OCI-M1 (cell line): ENCODE measurements at places on chromosomes 13 and 19.

- DNase-seq = no peak
Measured at GRCh38 chr13:40940841-40941240, 78.3 kb downstream of the ELF1 start.

- DNase-seq = peak; percentile 11
Measured at GRCh38 chr19:1747285-1748114, 5.8 kb upstream of the ONECUT3 start.

DNA sequence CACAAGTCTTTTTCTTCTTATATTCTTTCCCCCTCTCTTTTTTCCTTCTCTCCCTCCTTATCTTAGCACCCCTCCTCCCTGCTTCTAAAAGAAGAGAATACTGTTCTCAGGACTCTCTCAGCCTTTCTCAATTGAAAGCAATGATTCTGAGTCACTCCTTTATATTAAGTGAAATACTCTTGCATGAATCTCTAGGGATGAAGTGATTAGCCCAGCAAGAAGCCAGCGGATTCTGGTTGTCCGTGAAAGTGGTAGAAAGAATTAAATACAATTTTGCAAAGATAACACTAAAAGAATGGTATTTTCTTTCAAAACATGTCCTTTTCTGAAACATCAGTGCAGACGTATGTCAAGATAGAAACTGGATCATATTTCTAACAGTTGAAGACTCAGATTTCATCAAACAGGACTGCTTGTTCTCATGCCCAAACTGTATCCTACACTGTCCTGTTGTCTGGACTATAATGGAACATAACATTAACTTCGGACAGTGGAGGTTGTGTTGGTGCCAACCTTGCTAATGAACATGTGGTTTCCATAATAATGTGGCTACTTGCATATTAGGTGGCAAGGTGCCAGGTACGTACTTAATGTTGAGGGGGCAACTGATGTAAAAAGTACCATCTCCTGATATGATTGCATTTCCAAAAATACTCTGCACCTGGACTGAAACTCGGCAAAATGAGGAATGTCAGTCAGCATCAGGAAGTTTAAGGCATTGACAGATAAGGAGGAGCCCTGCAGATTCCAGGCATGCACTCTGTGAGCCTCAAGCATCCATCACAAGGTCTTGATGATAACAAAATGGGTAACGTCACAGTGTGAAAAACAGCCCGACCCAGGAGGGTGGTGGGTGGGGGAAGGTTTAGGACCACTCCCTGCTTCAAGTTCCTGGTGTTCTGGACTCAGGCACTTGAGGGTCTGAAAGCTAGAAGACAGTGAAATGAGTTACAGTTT lies 357.2 kb downstream of the DLEU7 start:
- DNase-seq = no peak

DNA sequence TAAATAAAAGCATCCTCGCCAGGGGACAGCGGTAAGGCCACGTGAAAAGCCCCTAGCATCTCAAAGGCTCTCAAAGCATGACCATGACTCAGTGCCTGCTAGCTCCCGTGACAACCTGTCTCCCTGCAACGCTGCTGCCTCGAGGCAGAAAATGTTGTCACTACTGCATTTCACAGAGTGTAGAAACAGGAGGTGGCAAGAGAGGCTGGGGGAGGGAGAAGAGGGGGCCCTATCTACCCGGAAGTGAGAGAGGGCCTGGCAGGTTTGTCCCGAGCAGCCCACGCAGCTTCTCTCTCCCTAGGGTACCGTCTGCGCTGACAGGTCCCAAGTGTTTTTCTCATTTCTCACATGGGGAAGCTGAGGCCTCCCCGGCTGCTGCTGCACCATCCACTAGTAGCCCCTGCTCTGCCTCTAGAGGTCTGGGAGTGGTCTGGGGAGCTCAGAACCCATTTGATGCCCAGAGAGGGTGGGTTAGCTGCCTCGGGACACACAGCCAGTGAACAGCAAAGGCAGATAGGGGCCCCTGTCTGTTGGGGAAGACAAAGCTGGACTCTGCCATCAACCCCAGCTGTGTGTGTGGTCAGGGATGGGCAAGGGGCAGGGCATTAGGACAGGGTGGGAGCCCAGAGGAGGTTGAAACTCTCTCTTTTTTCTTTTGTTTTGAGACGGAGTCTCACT lies 3.7 kb downstream of the TINCR start:
- DNase-seq = no peak

DNA sequence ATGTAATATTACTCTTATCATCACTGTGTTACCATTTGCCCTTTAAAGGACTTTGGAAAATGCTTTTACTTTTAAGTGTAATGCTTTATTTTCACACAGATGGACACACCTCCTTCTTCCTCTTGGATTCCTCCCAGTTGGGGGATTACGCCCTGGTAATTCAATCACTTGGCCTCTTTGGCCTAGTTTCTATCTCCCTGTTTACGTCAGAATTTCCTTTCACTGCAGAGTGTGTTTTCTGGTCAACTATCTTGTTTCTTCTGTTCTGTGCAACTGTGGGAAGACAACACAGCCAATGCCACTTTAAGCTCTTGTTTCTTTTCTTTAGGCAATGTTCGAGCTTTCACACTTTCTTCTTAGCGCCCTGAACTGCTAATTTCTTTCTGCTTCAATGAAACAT lies 257.3 kb upstream of the MAB21L1 start:
- no peak for DNase-seq

- no peak for DNase-seq
Measured at GRCh38 chr13:44093607-44094564, 214.2 kb downstream of the LACC1 start.

GRCh38 chr13:74707291-74707690 lies 573.1 kb upstream of the KLF12 start:
- DNase-seq = no peak

GRCh38 chr19:39449116-39449797 lies 3.9 kb downstream of the SUPT5H start:
- DNase-seq = no peak

- no peak for DNase-seq
Measured at GRCh38 chr19:35703343-35703742, 1.0 kb upstream of the ZBTB32 start.

DNA sequence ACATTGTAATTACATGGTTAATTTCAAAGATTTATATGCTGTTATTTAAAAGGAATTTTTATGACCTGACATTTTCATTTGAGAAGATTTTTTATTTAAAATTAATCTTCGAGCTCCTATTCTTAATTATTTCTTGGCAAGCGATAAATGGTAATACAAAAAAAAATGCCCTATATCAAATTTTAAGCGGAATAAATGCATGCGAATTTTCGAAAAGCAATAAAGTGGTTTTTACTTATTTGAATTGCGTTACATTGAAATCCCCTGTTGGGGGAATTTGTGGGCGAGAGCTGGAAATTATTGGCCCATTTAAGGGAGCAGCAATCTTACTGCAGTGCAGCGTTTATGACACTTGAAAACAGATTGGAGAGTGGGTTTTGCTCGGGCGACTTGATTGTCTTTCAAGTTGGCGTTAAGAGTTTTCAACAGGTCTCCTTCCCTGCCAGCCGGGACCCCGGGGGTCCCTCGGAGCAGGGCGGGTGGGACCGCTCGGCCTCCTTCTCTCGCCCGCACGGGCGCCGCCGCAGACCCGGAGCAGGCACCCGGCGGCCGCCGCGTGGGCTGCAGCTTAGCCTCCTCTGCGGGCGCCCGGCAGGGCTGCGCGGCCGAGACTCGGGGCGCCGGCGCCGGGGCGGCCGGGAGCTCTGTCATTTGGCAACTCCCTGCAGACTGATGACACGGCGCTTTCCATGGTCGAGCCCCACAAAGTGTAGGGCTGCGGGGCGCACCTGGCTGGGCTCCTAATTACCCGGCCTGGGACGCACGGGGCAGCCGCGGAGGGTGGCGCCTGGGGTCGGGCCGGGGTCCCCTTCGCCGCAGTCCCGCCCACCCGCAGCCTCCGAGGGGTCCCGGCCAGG lies 255.1 kb upstream of the SOX21 start:
- DNase-seq = peak; percentile 40

DNA sequence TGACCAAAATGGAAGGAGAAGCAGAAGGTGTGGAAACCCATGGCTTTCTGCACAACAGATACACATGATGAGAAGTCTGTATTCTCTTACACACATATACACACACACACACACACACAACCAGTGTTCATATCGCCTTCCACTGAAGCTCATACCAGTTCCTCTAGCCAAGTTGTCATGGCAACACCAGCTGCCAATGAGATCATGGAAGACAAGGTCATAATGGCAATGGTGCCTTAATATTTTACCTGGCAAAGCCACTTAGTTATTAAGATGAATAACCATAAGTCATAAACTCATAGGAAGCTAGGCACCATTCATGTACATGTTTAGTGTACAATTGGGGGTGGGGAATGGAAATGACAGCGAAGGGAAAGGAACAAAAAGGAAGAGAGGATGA lies 2.6 kb upstream of the DHRS12 start:
- peak; percentile 75 for DNase-seq

GRCh38 chr13:35549481-35549880 lies 73.0 kb upstream of the MAB21L1 start:
- peak; percentile 45 for DNase-seq

GRCh38 chr19:10132905-10133304 lies 13.2 kb upstream of the EIF3G start:
- DNase-seq = no peak

GRCh38 chr13:68125087-68125480 lies 894.9 kb upstream of the PCDH9 start:
- DNase-seq = peak; percentile 33

GRCh38 chr19:28485292-28485691 lies 727.7 kb downstream of the UQCRFS1 start:
- peak; percentile 43 for DNase-seq

- DNase-seq = no peak
Measured at GRCh38 chr13:110910013-110910890, 4.6 kb downstream of the ANKRD10 start.

GRCh38 chr19:31255174-31255799 lies 93.9 kb downstream of the TSHZ3 start:
- DNase-seq = no peak

GRCh38 chr13:79373916-79374315 lies 32.1 kb downstream of the RBM26 start:
- no peak for DNase-seq

GRCh38 chr13:104404325-104404724 lies 1338.1 kb upstream of the SLC10A2 start:
- no peak for DNase-seq

- DNase-seq = peak; percentile 98
Measured at GRCh38 chr19:12293777-12294248, 870 bp downstream of the ZNF44 start.

- no peak for DNase-seq
Measured at GRCh38 chr13:67228031-67228430, 2.1 kb downstream of the PCDH9 start.

- no peak for DNase-seq
Measured at GRCh38 chr13:95154413-95154886, 146.8 kb downstream of the ABCC4 start.

- no peak for DNase-seq
Measured at GRCh38 chr13:100648354-100648753, 26.2 kb downstream of the TMTC4 start.

DNA sequence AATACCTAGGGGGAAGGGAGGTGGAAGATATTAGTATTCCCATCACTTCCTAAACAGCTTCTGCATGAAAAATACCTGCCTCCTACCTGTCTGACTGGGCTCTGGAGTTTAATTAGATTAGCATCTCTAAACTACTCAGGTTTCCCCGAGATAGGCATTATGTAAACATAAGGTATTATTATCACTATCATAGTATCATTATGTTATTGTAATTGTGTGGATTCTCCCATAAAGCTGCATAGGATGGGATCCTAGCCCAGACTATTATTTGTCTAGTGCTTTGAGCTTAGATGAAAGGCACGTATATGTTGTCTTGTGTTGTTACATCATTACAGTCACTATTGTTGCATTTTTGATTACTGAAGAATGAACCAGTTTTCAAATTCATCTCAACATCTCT lies 115.2 kb upstream of the SOX21 start:
- no peak for DNase-seq

- DNase-seq = no peak
Measured at GRCh38 chr13:37211487-37211886, 106.0 kb upstream of the CSNK1A1L start.

GRCh38 chr19:52198678-52199077 lies 8.8 kb downstream of the PPP2R1A start:
- DNase-seq = no peak

DNA sequence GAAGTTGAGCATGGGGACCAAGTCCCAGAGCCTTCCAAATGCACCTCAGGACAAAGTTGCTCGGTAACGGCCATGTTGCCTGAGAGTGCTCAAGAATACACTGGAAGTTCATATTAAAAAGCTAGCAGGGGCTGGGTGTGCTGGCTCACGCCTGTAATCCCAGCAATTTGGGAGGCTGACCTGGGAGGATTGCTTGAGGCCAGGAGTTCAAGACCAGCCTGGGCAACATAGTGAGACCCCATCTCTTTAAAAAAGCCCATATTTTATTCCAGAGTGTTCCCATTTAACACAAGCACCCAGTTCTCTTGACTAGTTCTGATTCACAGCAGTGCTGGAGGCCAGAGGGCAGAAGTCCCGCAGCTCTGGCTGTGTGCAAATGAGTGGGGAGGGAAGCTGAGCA lies 8.1 kb upstream of the GPI start:
- no peak for DNase-seq

DNA sequence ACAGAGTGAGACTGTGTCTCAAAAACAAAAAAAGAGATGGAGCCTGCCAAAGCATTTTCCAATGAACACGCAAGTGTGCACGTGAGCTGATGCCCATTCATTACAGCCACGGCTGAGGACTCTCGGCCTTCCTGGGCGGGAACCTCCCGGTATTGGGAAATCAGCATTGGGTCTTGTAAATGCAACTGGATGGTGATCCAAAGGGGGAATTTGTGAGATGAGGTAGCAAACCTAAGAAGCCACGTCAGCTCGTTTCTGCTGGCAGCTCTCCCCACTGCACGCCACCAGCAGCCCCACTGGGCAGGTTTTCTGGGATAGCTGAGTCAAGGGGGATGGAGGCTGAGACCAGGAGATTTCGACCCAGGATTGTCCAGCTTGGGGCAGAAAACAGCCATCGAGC lies 11.5 kb downstream of the C13orf46 start:
- no peak for DNase-seq

GRCh38 chr13:110915874-110916206 lies 971 bp upstream of the ANKRD10 start:
- peak; percentile 72 for DNase-seq

- no peak for DNase-seq
Measured at GRCh38 chr13:108283110-108283509, 13.6 kb downstream of the TNFSF13B start.

- DNase-seq = no peak
Measured at GRCh38 chr19:13033244-13033643, 38.0 kb downstream of the NFIX start.

DNA sequence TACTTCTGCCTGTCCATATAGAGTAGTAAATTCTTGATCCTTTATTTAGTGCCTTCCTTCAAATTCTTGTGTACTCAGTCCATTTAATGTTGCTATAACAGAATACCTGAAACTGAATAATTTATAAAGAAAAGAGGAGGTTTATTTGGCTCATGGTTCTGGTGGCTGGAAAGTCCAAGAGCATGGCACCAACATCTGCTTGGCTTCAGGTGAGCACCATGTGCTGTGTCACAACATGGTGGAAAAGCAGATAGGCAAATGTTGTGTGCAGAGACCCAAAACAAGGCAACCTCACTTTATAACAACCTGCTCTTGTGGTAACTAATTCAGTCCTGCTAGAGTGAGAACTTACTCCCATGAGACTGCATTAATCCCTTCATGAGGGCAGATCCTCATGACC lies 195.3 kb downstream of the LMO7 start:
- no peak for DNase-seq
